Chondrocyte (in vitro differentiated cells): ENCODE measurements at places on chromosomes 11 and 22. TPM values are rescaled to one million over a fixed set of nuclear protein-coding genes. Genes with fewer than 3 reads are reported as not detected.

DNA sequence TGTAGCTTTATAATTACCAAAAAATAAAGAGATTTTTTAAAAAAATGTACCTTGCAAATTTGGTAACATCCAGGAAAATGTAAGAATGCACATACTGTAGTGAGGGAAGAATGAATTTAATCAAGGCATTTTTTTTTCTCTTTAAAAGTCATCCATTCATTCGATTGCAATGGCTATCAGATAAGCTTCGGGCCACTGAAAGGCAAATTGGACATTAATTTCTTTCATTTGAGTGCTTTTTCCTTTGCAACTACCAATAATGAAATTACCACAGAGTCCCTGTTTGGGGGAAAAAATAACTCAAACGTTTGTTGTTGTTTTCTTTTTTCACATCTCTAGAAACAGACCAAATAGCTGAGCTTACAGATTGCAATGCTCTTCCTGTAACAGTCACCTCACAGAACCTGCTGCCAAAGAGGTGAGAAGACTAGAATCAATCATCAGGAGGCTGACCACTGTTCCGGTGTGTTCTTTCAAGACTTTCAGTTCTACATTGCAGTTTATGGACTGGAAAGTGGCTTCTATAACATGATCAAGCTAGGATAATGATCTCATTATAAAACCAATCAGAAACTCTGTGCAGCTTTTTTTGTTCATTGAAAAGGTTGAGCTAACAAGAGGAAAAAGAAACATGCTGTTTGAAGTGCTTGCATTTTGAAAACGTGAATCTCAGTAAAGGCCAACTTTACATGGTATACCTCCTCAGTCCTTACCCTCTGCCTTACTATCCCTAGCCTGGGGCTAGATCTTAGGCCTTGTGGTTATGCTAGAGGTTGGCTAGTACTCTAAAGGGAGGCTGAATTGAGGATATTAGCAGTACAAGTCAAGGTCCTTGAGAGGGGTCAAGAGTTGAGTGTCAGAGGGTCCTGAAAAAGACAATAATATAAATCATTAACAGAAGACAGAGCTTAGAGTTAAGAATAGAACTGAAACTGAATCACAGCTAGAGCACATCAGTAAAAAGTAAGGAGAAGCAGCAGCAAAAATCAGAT lies 1276.1 kb downstream of the LRRC4C start:
- no peaks in the 10 kb centered on the region for H3K36me3 ChIP-seq
- no peak overlapping the region for H3K27ac ChIP-seq
- no peak overlapping the region for H3K4me3 ChIP-seq
- DNase-seq: no peak
- H3K4me1 ChIP-seq: no peaks in the 10 kb centered on the region
- H3K27me3 ChIP-seq: peaks cover 10% of the 10 kb centered on the region

DNA sequence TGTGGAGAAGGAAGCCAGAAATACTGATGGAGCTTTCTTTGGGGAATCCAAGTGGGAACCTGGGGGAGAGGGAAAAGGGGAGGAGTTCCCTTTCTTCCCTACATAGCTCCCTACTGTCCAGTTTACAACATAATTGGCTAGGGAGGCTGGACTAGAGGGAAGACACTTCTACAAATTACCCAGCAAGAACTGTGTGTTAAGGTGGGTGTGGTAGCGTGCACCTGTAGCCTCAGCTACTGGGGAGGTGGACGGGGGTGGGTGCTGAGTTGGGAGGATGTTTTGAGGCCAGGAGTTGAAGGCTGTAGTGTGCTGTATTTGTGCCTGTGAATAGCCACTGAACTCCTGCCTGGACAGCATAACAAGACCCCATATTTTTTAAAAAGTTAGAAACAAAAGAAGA lies 74.0 kb downstream of the NAV2 start:
- H3K4me3 ChIP-seq: no peak overlapping the region
- peaks cover 2% of the 10 kb centered on the region for H3K36me3 ChIP-seq
- no peak for DNase-seq
- no peaks in the 10 kb centered on the region for H3K27me3 ChIP-seq
- H3K4me1 ChIP-seq: peaks cover 9% of the 10 kb centered on the region
- no peak overlapping the region for H3K27ac ChIP-seq

DNA sequence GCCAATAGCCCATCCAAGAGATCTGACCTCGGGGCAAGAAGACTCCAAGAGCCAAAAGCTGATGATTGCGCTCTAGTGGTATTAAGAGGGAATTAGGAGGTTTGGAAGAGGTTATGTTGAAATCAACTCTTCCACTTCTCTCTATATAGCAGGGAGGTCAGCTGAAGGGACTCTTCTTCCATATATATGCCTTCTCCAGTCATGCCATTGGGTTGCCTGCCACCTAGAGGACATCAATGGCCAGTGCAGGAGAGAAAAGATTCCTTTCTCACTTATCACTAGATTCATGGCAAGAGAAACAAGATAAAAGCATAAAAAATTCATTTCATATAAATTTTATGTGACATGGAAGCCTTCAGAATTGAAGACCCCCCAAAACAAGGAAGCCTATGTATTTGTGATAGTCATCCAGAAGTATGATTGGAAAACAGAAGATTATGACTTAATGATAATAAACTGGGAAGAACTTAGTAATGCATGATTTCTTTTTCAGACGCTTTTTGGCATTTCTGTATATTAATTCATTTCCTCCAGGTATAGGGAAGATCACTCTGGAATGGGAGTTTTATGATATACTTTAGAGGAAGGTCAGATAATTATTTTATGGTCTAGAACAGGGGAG lies 435.1 kb upstream of the DDI1 start:
- no peaks in the 10 kb centered on the region for H3K27me3 ChIP-seq
- no peaks in the 10 kb centered on the region for H3K4me1 ChIP-seq
- no peak overlapping the region for H3K27ac ChIP-seq
- no peak overlapping the region for H3K4me3 ChIP-seq
- no peaks in the 10 kb centered on the region for H3K36me3 ChIP-seq

DNA sequence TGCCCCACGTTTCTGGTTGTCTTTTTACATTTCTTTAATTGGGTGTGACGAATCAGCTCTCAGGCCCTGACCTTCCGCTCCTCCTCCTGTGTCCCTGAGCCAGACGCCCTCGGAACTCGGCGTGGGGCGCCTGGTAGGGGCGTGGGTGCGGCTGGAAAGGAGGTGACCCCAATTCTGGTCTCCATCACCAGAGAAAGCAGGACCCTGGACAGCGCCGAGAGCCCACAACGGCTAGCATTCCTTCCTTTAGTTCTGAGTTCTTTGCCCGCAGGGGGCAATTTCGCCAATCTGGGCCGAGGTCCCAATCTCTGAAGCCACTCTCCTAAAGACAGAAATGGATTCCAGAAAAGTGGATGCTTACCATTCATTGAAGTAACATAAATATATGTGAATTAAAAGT lies 11.7 kb upstream of the RBMXL2 start:
- H3K4me1 ChIP-seq: no peaks in the 10 kb centered on the region
- peaks cover 9% of the 10 kb centered on the region for H3K27me3 ChIP-seq
- no peak for DNase-seq
- H3K36me3 ChIP-seq: no peaks in the 10 kb centered on the region
- no peak overlapping the region for H3K4me3 ChIP-seq

- peaks cover 68% of the 10 kb centered on the region for H3K4me1 ChIP-seq
- no peak overlapping the region for H3K4me3 ChIP-seq
- peak overlapping the region; percentile 45 for H3K27ac ChIP-seq
- H3K27me3 ChIP-seq: no peaks in the 10 kb centered on the region
Observed at GRCh38 chr11:1303973-1304372, 5.5 kb downstream of the TOLLIP start.

GRCh38 chr22:37154925-37155712 lies 5.4 kb upstream of the IL2RB start:
- no peak overlapping the region for H3K27ac ChIP-seq
- H3K4me3 ChIP-seq: no peak overlapping the region
- peaks cover 41% of the 10 kb centered on the region for H3K27me3 ChIP-seq
- no peak for DNase-seq
- H3K36me3 ChIP-seq: peaks cover 3% of the 10 kb centered on the region

DNA sequence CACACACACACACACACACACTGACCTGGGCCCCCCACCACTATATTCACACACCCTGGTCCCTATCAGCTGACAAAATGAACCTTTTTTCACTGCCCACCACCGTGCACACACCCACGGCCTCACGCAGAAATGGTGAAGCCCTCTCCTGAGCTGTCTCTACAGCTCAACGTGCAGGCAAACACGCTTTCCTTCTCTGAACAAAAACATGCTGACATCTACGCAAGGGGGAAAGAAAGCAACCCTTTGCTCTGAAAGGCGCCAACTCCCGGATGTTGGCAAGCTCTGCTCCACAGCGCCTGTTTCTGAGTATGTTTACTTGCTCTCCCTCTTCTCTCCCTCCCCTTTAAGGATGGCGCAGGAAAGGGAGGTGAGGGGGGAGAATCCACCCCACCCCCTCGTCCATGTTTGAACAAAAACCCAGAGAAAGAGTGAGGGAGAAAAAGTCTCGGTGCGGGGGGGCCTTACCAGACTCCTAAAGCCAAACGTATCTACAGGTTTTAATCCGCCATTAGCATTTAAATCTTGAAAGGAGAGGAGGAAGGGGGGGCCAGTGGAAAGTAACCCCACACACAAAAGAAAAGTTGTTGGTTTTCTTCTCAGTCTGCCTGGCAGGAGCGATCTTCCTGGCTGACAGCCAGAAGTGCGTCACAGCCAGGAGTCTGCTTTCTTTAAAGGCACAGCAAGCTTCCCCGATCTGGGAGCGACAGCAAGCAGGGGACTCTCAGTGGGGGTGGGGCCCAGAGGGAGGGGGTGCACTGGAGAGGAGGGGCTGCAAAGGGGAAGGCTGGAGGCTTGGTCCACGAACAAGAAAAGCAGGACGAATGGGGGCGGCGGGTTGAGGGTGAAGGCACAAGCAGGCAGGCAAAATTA lies 39.6 kb downstream of the NUMA1 start:
- peak; percentile 97 for DNase-seq
- peaks cover 30% of the 10 kb centered on the region for H3K4me1 ChIP-seq
- H3K27me3 ChIP-seq: no peaks in the 10 kb centered on the region
- H3K36me3 ChIP-seq: peaks cover 2% of the 10 kb centered on the region
- no peak overlapping the region for H3K4me3 ChIP-seq

DNA sequence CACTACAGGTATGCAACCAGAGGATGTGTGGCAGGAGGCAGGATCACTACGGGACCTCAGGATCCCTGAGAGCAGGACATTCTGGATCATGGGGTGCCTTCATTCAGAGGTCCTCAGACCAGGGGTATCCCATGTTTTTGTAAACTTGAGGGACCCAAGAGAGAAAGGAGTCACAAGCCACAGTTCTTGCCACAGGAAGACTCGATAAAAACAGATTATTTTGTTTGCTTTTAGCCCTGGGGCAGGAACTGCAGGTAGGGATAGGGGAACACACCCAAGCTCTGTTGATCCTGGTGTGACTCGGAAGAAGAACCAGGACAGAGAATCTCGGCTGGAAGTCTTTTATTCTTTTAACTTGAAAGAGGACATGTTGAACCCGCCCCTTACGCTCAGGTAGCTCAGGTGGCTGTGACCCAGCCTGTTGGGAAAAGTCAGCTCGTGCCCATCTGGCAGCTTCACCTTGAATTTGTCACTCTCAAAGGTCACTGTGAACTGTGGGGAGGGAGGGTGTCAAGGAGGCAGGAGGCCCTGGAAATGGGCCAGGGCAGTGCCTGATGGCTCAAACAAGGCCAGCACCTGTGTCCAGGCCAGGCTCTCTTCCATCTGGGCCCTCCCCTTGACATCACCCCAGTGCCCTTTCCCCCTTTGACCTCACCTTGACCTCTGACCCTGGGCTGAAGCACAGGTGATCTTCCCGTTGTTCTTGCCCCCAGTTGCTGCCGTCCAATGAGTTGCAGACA lies 9.8 kb downstream of the LGALS2 start:
- no peak overlapping the region for H3K4me3 ChIP-seq
- peak overlapping the region; percentile 41 for H3K27ac ChIP-seq
- peaks cover 20% of the 10 kb centered on the region for H3K36me3 ChIP-seq
- no peaks in the 10 kb centered on the region for H3K27me3 ChIP-seq
- peaks cover 45% of the 10 kb centered on the region for H3K4me1 ChIP-seq

DNA sequence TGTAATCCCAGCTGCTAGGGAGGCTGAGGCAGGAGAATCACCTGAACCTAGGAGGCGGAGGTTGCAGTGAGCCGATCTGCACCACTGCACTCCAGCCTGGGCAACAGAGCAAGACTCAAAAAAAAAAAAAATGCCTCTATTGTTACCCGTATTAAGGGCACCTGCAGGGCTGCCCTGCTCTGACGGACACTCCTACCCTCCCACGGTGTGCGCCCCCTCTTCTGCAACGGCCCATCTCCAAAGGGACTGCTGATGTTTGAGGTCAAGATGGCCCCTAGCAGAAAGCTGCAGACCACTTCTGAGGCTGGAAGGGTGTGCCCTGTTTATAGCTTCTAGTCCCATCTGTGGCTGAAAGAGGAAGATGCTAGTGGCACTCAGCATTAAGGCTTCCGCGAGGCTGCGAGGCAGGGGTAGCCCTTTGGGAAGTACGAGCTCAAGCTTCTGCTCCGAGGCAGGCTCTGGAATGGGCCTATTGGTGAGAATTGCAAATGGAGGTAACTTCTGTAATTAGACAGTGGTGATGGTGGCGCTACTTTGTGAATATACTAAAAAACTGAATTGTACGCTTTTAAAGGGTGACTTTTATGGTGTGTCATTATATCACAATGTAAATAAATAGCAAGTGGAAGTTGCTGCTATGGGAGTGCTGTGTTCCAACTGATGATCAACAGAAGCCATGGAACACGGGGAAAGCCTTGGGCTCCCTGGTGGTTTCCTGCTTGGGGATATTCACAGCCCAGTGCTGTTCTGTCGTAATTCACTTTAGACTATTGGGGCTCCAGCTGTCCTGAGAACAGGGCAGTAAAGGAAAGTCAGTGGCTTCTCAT lies 24.3 kb downstream of the ARFGAP2 start:
- H3K36me3 ChIP-seq: peaks cover 6% of the 10 kb centered on the region
- H3K27ac ChIP-seq: no peak overlapping the region
- peaks cover 22% of the 10 kb centered on the region for H3K4me1 ChIP-seq
- DNase-seq: no peak
- no peak overlapping the region for H3K4me3 ChIP-seq

- peaks cover 26% of the 10 kb centered on the region for H3K36me3 ChIP-seq
- H3K4me3 ChIP-seq: no peak overlapping the region
- no peaks in the 10 kb centered on the region for H3K27me3 ChIP-seq
- peaks cover 17% of the 10 kb centered on the region for H3K4me1 ChIP-seq
Observed at GRCh38 chr22:35809816-35810215, 92.1 kb downstream of the APOL5 start.

C11orf91 gene
- 0.50 TPM in 1 of 3 replicates, not detected in the others for total RNA-seq

OR4A16 gene
- not detected in 3 replicates for total RNA-seq

MUC6 gene
- not detected in 3 replicates for total RNA-seq

PANX3 gene
- total RNA-seq: not detected in 3 replicates

MAJIN gene
- not detected in 3 replicates for total RNA-seq
